ENCODE measurements at places on chromosomes 1 and 21.

DNA sequence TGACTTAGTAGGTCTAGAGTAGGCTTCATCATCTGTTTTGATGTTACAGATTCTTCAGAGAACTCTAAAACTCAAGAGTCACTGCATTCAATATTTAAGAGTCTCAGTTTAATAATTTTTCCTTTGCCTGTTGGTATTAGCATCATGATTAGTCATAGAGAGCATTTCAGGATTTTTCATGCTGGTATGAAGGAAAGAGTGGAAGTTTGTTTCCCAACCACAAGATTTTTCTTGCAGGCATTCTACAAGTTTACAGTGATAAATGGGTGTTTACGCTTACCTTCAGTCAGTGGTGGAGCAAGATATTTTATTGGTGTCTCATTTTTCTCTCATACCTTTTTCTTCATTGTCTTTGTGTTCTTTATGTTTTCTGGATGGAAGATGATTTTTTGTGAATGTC lies 58.4 kb upstream of the MYOCOS start:
- DNase-seq, result no peak

GRCh38 chr1:103106426-103107341 lies 1.6 kb downstream of the COL11A1 start:
- DNase-seq, result peak; percentile 14

DNA sequence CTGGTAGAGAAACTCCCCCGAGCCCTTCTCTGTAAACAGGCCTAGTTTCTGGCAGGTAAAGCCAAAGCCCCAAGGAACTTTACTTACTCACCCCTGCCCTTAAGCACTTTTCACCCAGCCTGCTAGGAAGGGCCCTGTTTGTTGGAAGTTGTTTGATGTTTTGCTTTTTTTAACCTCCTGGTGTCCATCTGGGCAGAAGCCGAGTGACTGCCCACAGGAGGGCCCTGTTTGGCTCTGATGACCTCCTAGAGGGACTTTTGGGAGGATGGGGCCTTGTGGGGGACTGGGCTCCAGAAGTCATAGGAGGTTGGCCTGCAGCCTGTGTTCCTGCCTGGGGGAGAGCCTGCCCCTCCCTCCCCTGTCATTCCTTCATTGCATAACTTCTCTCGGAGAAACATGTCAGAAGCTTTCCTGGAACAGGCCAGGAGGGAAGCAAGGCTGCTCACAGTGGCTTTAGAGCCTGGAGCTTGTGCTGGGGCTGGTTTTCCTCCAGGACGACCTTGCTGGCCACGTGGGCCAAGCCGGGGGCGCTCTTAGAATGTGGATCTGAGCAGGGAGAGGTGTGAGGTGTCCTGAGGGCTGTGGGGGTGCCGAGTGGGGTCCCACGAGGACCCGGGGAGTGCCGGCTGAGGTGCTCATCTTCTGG lies 33.9 kb downstream of the COQ8A start:
- DNase-seq, result peak; percentile 73

DNA sequence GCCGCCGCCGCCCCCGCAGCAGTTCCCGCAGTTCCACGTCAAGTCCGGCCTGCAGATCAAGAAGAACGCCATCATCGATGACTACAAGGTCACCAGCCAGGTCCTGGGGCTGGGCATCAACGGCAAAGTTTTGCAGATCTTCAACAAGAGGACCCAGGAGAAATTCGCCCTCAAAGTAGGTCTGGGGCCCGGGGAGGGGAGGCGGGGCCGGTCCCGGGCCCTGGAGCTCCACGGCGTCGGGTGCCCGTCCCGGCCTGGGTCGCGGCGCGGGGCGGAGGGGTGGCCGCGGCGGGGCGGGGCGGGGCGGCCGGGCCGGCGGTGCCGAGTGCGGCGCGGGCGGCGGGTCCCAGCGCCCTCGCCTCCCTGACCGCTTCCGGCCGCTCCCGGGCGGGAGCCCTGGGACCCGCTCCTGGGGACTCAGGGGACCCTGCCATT lies 646 bp downstream of the MAPKAPK2 start:
- DNase-seq, result peak; percentile 37

- DNase-seq, result no peak
These were observed 34.6 kb upstream of the PDE4B start for GRCh38 chr1:65758128-65758527.

GRCh38 chr1:89331890-89332289 lies 32.0 kb upstream of the GBP6 start:
- no peak for DNase-seq

DNA sequence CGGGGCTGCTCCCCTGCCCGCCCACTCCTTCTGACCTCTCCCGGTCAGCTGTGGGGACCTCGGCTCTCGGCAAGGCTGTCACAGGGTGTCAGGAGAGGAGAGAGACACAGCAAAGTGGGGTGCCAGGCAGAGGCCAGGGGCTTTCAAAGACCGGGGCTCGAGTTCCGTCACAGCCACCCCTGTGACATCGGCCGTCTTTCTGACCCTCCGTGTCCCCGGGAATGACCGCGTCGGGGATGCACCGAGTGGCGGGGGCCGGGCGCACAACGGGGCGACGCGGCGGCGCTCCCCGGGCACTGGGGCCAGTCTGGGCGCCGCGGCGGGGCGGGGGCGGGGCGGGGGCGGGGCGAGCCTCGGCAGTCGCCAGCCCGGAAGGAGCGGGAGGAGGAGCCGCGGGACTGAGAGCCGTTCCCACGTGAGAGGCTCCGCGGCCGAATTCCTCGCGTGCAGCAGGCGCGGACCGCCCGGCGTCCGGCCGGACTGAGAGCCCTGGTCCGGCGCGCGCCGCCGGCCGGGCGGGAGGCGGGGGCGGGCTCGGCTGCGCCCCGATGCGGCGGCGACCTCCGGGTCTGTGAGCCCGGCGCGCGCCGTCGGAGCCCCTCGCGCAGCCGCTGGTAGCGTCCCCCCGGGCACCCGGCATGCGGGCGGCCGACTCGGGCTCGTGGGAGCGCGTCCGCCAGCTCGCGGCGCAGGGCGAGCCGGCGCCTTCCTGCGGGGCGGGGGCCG lies 229.7 kb upstream of the TMEM51 start:
- peak; percentile 81 for DNase-seq

DNA sequence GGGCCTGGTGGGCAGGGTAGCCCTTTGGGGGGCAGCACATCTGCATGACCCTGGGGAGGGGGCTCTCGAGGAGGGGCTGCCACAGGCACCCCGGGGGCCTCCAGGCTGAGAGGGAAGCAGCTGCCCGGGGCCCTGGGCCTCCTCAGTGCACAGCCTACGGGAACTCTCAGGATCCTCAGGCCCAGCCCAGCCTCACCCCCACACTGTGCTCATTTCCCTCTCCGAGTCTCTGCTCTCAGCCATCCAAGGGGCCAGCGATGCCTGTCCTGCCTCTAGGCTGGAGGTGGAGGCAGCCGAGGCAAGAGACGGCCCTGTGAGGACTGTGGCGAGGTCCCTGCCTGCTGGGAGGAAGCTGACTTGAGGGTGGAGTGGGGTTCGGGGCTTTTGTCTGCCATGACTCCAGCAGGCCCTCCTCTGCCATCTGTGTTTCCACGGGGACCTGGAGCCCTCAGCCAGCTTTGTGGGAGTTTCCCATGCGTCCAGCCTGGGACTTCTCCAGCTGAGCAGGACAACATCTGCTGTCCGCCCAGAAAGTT lies 7.2 kb upstream of the PLEKHG5 start:
- no peak for DNase-seq

- DNase-seq, result no peak
These were observed 12.5 kb downstream of the KCNN3 start for GRCh38 chr1:154857441-154858215.

DNA sequence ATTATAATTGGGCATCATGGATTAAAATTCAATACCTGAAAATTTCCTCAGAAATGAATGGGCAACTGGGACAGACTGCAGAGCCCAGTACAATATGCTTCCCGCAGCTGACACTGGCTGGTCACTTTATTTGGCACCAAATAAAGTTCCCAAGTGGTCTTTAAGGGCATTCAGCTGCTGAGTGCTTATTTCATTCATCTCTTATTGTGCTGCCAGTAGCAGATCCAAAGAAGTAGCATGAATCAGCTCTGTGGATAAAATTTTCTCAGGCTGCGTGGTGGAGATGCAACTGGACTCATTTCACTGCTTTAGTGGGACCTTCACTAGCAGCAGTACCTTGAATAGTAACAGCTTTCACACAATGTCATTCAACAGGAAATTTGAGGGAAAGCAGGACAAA lies 226.3 kb upstream of the ADGRL2 start:
- DNase-seq, result peak; percentile 29

- DNase-seq, result no peak
These were observed 14.9 kb upstream of the ZNF683 start for GRCh38 chr1:26387447-26387846.

DNA sequence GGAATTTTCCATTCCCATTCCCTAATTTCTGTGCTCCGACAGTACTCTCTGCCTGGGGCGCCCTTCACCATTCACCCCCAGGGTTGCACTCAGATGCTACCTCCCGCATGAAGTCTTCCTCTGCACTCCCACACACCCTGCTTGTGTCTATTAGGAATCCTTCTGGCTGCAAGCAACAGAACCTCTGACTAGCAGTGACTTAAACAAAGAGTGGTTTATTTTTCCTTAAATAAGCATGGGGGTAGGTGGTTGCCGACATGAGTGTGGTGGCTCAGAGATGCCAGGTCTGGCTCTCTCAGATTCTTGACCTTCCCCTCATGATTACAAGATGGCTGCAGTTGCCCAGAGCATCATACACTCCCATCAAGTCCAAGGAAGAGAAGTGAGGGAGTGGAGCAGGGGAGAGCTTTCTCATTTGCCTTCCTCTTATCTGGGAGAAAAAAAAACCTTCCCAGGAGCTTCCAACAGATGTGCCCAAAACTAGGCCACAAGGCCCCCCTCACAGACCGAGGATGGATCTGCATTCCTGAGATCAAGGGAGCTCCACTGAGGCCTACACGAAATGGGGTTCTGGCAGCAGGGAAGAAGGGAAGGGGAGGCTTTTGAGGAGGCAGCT lies 49.6 kb upstream of the LBR start:
- DNase-seq, result no peak

DNA sequence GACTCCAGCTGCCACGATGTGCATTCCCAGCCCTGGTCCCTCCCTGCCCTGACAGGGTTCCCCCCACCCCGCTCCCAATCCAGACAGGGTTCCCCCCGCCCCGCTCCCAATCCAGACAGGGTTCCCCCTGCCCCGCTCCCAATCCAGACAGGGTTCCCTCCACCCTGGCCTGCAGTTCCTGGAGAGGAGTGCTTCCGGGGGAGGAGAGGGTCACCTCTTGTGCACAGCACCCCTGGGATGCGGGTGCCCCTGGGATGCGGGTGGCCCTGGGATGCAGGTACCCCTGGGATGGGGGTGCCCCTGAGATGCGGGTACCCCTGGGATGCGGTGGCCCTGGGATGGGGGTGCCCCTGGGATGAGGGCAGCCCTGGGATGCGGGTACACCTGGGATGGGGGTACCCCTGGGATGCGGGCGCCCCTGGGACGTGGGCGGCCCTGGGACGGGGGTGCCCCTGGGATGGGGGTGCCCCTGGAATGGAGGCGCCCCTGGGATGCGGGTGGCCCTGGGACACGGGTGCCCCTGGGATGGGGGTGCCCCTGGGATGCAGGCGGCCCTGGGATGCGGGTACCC lies 36.7 kb upstream of the SLC19A1 start:
- DNase-seq, result no peak

GRCh38 chr1:90139837-90140236 lies 144.9 kb downstream of the ZNF326 start:
- no peak for DNase-seq

GRCh38 chr1:200925831-200926230 lies 31.1 kb downstream of the INAVA start:
- no peak for DNase-seq

DNA sequence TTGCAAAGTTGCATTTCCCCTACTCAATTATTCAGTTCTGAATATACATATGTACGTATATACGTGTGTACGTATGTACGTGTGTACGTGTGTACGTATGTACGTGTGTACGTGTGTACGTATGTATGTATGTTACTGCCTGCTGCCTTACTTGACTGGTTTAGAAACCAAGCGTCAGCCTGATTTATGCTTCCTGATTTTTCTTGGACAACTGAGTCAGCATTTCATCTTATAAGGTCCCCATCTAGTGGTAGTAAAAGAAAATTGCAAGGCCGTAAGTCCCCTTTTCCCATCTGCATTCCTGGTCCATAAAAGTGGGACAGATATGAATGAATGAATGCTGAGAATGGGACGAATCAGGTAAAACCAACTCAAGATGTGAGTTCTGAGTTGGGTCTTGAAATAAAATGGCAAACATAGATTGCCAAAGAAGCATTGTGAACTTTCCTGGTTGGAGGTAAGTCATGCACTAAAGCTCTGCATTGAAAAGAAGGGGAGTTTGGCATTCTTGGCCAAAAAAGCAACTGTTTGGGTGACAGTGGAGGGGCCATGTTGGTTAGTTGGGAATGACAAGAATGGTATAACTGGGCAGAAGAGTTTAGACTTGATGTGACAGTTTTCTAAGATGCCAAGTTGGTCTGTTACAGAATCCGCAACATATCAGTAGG lies 76.4 kb upstream of the DNAH14 start:
- no peak for DNase-seq

GRCh38 chr1:110210604-110211495 lies 736 bp downstream of the KCNC4 start:
- peak; percentile 55 for DNase-seq

DNA sequence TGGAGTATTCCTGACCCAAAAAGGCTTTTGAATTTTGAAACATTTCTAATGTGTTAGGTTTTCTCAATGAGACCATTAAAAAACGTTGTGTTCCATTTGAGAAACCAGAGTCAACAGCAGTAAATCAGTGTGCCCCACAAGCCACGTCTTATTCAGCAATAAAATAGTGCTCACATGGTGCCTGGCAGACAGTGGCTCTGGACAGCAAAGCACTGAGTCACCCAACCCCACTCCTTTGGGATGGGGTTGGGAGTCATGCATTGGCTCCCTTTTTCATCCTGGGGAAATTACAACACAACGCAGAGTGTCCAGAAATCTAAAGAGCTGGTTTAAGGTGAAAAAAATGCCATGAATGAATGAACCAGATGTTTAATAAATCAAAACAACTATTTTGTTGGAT lies 46.5 kb downstream of the KCNJ15 start:
- peak; percentile 82 for DNase-seq

DNA sequence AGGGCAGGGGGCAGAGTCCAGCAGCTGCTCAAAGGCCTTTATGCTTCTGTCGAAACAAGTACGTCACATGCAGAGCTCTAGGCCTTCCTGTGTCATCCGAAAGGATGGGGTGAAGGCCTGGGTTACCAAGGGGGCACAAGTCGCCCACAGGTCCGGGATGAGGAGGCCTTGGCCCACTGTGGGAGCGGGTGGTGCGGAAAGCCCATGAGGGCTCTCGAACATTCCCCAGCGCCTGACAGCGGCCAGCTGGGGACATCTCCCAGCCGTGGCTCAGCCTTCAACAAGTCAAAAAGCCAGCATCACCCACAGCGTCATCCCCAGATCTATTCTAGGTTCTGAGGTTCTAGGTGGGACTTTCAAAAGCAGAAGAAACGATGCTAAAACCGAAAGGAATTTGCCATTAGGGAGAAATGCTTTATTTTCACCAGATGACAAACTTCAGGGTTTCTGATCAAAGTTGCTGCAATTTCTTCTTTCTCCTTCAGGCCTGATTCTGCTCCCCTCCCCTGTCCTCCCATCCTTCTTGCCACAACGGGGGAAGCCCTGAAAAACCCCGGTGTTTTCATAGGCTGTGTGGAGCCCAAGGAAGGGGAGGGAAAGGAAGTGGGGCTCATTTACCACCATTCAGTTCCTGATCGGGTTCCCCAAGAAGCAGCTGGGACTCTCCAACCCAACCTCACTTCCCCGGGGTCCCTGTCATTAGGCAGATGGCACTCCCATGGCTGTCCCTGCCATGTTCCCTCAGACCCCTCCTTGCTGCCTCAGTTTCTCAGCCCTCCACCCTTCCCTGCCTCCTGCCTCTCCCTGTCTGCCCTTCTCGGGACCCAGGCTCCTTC lies 17.6 kb downstream of the GPR137B start:
- no peak for DNase-seq

GRCh38 chr1:10607228-10607627 lies 132.5 kb downstream of the PEX14 start:
- no peak for DNase-seq
